A549 treated with dexamethasone at 1 μM for 4 hours (cell line): ENCODE measurements at places on chromosomes 16 and 17. TPM values are rescaled to one million over a fixed set of nuclear protein-coding genes. Genes with fewer than 3 reads are reported as not detected.

The KRTAP4-6 gene
- total RNA-seq = not detected in 5 replicates

The BRIP1 gene
- 3.6 to 5.2 TPM (median 4.1 TPM) in 5 replicates for total RNA-seq

The IRX5 gene
- total RNA-seq = 1.2 to 2.3 TPM (median 1.8 TPM) in 5 replicates

The TRIM47 gene
- 145 to 227 TPM (median 215 TPM) in 5 replicates for total RNA-seq

The PABPN1L gene
- total RNA-seq = not detected in 5 replicates
